CD8-positive, alpha-beta memory T cell (primary cell): ENCODE measurements at places on chromosomes 6 and 20. TPM values are rescaled to one million over a fixed set of nuclear protein-coding genes. Genes with fewer than 3 reads are reported as not detected.

GRCh38 chr20:35303382-35303734, 11.1 kb upstream of the FAM83C start:
- peaks cover 8% of the 10 kb centered on the region for H3K4me1 ChIP-seq
- DNase-seq = no peak
- H3K36me3 ChIP-seq = no peaks in the 10 kb centered on the region
- H3K27me3 ChIP-seq = no peaks in the 10 kb centered on the region
- no peak overlapping the region for H3K27ac ChIP-seq

- H3K36me3 ChIP-seq = no peaks in the 10 kb centered on the region
- H3K27me3 ChIP-seq = no peaks in the 10 kb centered on the region
- DNase-seq = no peak
- no peaks in the 10 kb centered on the region for H3K4me1 ChIP-seq
- H3K4me3 ChIP-seq = no peak overlapping the region
- no peak overlapping the region for H3K27ac ChIP-seq
Observed at GRCh38 chr6:153634416-153634815, 404.6 kb upstream of the OPRM1 start.

DNA sequence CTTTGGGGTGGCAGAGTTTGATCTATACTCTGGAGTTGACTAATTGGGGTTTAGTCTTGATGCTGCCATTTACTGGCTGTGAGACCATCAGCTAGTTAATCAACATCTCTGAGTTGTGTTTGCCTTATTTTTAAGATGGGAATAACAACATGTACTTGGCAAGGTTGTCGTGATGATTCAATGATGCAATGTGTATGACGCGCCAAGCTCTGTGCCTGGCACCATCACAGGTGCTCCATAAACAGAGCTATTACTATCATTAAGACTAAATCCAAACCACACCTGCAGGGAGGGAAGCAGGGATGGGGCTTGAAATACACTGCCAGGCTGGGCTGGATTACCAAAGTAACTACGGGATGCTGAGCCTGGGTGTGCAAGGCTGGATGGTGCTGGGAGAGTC, 60.1 kb upstream of the E2F3 start:
- H3K27me3 ChIP-seq = no peaks in the 10 kb centered on the region
- H3K27ac ChIP-seq = no peak overlapping the region
- H3K4me3 ChIP-seq = no peak overlapping the region
- no peak for DNase-seq
- H3K4me1 ChIP-seq = peaks cover 2% of the 10 kb centered on the region

DNA sequence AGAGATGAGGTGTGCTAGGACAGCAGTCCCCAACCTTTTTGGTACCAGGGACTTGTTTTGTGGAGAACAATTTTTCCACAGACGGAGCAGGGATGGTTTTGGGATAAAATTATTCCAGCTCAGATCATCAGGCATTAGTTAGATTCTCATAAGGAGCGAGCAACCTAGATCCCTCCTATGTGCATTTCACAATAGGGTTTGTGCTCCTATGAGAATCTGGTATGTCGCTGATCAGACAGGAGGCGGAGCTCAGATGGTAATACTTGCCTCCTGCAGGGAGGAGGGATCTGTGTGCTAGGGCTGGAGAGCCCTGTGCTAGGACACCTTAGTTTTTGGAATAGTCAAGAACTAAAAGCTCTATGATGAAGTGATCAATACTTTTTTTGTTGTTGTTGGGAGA, 2.5 kb downstream of the SMIM13 start:
- H3K27me3 ChIP-seq = no peaks in the 10 kb centered on the region
- H3K4me1 ChIP-seq = peaks cover 24% of the 10 kb centered on the region
- H3K27ac ChIP-seq = no peak overlapping the region
- DNase-seq = no peak
- no peak overlapping the region for H3K4me3 ChIP-seq

BPIFA1 gene
- total RNA-seq = not detected

SNAI1 gene
- total RNA-seq = 0.49 TPM

CCR6 gene
- 3.9 TPM for total RNA-seq

MYCT1 gene
- not detected for total RNA-seq
